Panc1 (cell line): ENCODE measurements at places on chromosomes 3 and 15. TPM values are rescaled to one million over a fixed set of nuclear protein-coding genes. Genes with fewer than 3 reads are reported as not detected.

Gene RHCG
- total RNA-seq = 3.0 TPM

Gene CCDC80
- 0.64 TPM for total RNA-seq

Gene PAK6
- 6.3 TPM for total RNA-seq

Gene IP6K2
- total RNA-seq = 50.2 TPM

Gene ACTR8
- total RNA-seq = 26.2 TPM

Gene RTP4
- 2.5 TPM for total RNA-seq
